Fibroblast of the aortic adventitia (primary cell): ENCODE measurements at places on chromosomes 1 and 21. TPM values are rescaled to one million over a fixed set of nuclear protein-coding genes. Genes with fewer than 3 reads are reported as not detected.
A peak's percentile ranks its signal among the peaks of the same experiment; 100 is the strongest.

GRCh38 chr21:34865400-34866241 is 183.5 kb downstream of the RUNX1 start:
- no peak for DNase-seq

DNA sequence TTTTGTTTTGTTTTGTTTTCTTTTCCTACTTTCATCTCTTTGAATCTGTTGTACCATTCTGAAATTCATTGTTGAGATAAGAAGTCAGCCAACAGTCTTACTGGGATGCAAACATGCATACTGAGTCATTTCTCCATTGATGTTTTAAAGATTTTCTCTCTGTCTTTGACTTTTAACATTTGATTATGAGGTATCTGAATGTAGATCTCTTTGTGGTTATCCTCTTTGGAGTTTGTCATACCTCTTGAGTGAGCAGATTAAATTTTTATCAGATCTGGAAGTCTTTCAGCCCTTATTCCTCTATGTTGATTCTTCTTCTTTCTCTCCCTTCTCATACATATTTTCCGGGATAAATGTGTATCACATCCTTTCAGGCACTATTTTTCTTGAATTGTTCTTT is 406.9 kb upstream of the NCAM2 start:
- peak; percentile 36 for DNase-seq

DNA sequence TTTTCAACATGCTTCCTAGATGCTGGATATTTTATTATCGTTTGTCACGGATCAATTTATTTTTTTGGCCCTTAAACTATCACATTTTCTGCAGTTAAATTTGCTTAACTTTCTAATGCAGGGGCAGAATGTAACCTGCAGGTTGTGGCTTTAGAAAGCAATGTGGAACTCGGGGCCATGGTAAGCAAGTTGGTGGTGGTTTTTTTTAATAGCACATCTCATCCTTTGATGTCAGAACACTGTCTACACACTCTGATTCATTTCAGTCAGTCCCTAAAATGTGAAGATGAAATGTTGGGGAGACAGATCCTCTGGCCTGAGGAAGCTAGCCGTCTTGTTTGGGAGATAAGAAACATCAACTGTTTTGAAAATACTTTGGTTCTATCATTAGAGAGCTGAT is 89.5 kb downstream of the GALNT2 start:
- DNase-seq: no peak

GRCh38 chr21:34857122-34857713 is 188.4 kb downstream of the CLIC6 start:
- DNase-seq: no peak

TRABD2B gene
- under 0.01 and 0.16 TPM in 2 replicates for total RNA-seq

DNA sequence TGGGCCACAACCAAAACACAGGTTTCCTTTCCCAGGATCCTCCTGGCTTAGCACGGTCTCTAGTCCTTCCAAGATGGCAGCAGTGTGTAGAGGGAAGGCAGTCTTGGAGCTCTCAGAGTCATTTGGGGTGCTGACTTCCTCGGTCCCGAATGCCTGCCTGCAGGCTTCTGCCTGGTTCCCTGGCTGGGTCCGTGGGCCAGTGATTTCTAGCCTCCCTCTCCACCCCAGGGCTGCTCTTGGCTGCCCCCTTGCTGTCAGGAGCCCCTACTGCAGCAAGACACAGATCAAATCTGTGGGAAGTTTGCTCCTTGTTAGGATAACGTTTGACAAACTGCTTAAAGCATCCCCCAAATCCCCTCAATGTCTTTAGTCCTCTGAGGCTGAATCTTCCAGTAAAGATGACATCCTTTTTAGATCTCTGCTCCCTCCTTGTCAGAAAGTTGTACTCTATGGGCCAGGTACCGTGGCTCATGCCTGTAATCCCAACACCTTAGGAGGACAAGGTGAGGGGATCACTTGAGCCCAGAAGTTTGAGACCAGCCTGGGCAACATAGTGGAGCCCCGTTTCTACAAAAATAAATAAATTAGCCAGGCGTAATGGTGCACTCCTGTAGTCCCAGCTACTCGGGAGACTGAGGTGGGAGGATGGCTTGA is 272.5 kb downstream of the RRAGC start:
- DNase-seq: peak; percentile 3

DNA sequence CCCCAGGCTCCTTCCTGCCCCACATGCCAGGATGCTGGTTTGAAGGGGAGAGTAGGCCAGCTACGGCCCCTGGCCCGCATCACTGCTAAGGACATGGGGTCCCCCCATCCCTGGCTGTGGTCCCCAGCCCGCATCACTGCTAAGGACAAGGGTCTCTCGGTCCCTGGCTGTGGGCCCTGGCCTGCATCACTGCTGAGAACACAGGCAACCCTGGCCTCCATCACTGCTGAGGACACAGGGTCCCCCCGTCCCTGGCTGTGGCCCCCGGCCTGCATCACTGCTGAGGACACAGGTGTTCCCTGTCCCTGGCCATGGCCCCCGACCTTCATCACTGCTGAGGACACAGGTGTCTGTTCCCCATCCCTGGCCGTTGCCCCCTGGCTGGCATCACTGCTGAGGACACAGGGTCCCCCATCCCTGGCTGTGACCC is 448 bp upstream of the OBSCN start:
- no peak for DNase-seq
